Endothelial cell of umbilical vein (primary cell): ENCODE measurements at places on chromosomes 1 and 21. TPM values are rescaled to one million over a fixed set of nuclear protein-coding genes. Genes with fewer than 3 reads are reported as not detected.

Gene DHRS3
- 54.3 and 75.2 TPM in 2 replicates for total RNA-seq

Gene SHISAL2A
- not detected in 2 replicates for total RNA-seq

Gene CHI3L1
- not detected in 2 replicates for total RNA-seq

Gene PDE4B
- 69.8 and 72.1 TPM in 2 replicates for total RNA-seq

Gene CFHR1
- total RNA-seq = not detected in 2 replicates

Gene HAPLN2
- total RNA-seq = not detected in 2 replicates

Gene LYPD8
- not detected in 2 replicates for total RNA-seq

Gene C8A
- total RNA-seq = not detected in 2 replicates

Gene SERPINC1
- 0.35 TPM in 1 of 2 replicates, not detected in the other for total RNA-seq

Gene PLA2G2F
- not detected in 2 replicates for total RNA-seq

Gene LBR
- 107 and 119 TPM in 2 replicates for total RNA-seq

Gene LAMB3
- total RNA-seq = 0.72 and 3.1 TPM in 2 replicates

Gene DTL
- 26.5 and 27.2 TPM in 2 replicates for total RNA-seq

Gene ALX3
- total RNA-seq = not detected in 2 replicates

Gene IVL
- total RNA-seq = not detected in 2 replicates

Gene LCE1B
- not detected in 2 replicates for total RNA-seq

Gene LCE3D
- total RNA-seq = not detected in 2 replicates

Gene FAAH
- 1.5 TPM in 1 of 2 replicates, not detected in the other for total RNA-seq

Gene CYP4A11
- not detected in 2 replicates for total RNA-seq

Gene KLHDC8A
- total RNA-seq = not detected in 2 replicates

Gene EPB41
- 39.7 and 45.7 TPM in 2 replicates for total RNA-seq
